Osteoblast (primary cell): ENCODE measurements at places on chromosomes 13 and 19. TPM values are rescaled to one million over a fixed set of nuclear protein-coding genes. Genes with fewer than 3 reads are reported as not detected.

The MPV17L2 gene
- 8.3 and 9.4 TPM in 2 replicates for total RNA-seq

The CKM gene
- total RNA-seq: under 0.01 and 0.36 TPM in 2 replicates

The BICRA gene
- total RNA-seq: 3.8 and 4.7 TPM in 2 replicates

The LILRB5 gene
- total RNA-seq: not detected in 2 replicates

The KISS1R gene
- total RNA-seq: not detected in 2 replicates

The PDX1 gene
- total RNA-seq: not detected in 2 replicates
